ENCODE measurements at places on chromosomes 7 and 10.

DNA sequence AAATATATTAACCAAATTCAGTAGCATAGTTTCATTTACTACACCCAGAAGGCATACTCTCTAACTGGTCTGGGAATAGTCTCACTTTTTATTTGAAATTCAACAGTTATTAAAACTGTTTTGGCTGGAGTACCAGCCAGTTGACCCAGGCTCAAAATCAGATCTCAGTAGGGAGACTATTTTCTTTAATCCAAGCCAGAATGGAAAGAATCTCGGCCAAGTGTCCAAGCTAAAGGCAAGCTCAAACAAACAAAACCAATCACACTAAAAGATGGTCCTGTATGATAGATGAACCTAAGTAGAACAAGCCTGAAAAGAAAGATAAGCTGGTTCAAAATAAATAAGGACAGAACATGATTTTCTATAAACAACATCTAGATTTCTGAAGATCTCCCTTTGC, 259.6 kb upstream of the POM121L12 start:
- DNase-seq: no peak

DNA sequence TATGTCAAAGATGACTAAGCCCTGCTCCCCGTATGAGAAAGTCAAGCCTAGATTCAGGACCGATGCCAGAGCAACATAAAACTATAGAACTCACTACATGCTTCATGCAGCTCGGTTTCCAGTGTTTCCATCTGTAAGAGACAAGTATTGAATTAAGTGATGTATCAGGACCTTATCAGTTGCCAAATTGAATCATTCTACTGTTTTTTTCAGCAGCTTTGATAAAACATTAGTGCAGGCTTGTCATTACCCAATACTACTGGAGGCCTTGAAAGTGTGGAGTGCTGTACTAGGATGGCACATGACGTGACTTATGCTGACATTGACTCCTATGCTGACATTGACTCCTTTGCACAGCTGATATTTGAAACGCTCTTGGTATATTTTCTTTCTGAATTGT, 10.8 kb upstream of the NRP1 start:
- DNase-seq: no peak

GRCh38 chr10:43853369-43853768, 204.7 kb upstream of the ZNF32 start:
- no peak for DNase-seq

GRCh38 chr7:66697449-66698438, 42.8 kb upstream of the RABGEF1 start:
- no peak for DNase-seq

GRCh38 chr7:13293264-13294002, 606.0 kb downstream of the ARL4A start:
- no peak for DNase-seq

DNA sequence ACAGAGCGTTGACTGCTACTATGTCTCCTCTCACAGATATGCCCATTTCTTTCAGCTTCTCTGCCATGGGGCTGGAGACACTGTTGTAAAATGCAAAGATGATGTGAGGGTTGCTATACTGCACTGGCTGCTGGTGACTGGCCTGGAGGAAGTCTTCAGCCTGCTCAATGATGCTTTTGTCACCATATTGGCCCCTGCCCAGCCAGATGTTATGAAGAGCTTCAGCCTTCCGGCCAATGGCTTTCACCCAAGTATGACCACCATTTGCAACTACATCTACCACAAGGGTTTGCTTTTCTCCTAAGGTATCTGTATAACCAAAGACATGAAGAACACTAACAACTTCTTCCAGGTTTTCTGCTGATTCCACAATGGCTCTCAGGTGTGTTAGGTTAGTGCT, 1.6 kb downstream of the C7orf25 start:
- no peak for DNase-seq

DNA sequence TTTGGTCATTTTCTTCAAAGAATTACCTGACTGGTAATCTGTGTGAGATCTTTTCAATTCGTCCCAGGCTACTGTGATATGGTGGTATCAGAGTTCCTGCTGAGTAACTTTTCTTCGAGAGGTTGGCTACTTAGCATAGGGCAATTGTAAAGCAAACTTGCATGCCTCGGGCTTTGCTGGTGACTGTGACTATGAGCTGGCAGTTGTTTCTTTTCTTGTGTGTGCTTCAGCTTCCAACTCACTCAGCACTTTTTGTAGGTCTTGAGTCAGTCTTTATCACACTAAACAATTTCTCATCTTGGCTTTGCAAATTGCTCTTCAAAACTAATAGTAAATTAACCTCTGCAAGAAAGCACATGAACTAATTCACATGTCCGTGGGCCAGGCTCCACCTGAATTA, 44.3 kb downstream of the PRR15 start:
- DNase-seq: no peak

GRCh38 chr7:133853706-133854276, 273.3 kb upstream of the LRGUK start:
- peak; percentile 47 for DNase-seq

- DNase-seq: no peak
Observed at GRCh38 chr7:18474944-18475343, 20.6 kb upstream of the HDAC9 start.

GRCh38 chr10:71086439-71087080, 125.8 kb upstream of the UNC5B start:
- peak; percentile 48 for DNase-seq

DNA sequence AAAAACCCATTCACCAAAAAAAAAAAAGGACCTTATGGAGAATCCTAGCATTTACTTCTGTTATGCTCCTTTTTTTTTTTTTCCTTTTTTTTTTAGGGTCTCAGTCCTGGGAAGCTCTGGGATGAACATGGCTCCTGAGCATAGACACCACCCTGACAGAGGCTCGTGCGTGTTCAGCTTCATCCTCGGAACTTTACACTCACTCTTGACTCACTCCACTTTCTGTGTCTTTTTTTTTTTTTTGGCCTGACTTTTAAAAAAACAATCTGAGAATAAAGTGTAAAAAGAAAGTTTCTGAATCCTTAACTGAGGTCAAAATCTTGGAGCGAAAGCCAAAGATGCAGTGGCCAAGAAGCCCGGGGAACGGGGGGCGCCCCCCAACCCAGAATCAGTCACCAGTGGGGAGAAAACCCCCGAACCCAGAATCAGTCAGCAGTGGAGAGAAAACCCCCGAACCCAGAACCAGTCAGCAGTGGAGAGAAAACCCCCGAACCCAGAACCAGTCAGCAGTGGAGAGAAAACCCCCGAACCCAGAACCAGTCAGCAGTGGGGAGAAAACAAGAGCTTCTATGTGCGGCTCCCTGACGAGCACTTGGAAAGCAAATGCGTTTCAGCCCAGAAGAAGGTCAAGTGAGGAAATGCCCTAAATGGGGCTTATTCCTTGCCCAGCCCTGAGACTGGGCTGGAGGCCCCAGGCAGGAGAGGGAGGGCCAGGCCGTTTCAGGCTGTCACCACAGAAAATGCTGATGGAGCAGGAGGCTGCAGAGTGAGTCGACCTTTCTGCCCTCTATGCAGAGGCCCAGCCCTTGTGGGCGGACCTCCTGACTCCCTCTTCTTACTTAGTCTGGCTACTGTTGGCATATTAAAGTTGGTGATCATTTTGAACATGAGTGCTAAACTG, 19.0 kb upstream of the PFKP start:
- DNase-seq: no peak

- no peak for DNase-seq
Observed at GRCh38 chr10:96902731-96903358, 70.7 kb downstream of the LCOR start.

GRCh38 chr7:220151-220841, 27.9 kb downstream of the FAM20C start:
- DNase-seq: no peak
